CD4-positive, alpha-beta T cell treated with Interleukin-17A for 4 hours (primary cell): ENCODE measurements at places on chromosomes 6 and 20.
A peak's percentile ranks its signal among the peaks of the same experiment; 100 is the strongest.

- peak; percentile 35 for DNase-seq
Observed at GRCh38 chr20:63980317-63980805, 571 bp upstream of the PRPF6 start.

DNA sequence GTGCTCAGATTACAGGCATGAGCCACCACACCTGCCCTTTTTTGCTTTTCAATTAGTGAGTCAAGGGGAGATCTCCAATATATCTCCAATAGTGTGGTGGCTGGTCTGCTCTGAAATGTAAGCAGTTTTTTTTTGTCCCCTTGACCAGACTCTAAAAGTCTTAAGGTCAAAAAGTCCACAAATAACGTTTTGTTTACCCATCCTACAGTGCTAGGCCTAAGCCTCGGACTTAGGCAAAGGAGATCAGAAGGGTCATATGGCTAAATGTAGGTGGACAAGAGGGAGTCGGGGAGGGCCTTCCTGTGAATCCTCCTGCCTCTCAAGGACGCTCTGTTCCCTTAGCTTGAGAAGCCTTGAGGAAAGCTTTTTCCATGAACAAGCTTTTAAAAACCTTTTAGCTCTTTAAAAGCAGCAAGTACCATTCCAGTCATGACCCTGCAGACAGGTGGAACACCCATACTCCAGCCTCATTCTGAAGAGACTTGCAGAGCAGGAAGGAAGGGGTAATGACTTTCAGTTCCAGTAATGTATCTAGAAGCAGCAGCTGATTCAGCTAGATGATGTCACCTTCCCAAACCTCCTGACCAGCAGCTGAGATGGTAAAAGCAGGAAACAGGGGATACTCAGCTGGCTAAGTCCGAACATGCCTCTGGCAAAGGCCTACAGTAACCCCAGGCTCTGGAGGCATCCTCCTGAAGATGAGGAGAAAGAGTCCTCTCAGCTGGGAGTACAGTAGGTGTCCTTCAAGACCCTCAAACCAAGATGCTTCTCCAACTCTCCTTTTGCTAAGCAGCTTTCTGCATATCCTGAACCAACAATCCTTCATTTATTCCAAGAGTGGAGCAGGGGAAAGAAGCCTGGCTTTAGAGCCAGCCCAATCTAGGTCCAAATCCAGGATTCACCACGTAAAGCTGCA lies 23.6 kb downstream of the BCL2L1 start:
- no peak for DNase-seq

- DNase-seq: no peak
Observed at GRCh38 chr20:39107741-39108140, 145.6 kb downstream of the DHX35 start.

- DNase-seq: no peak
Observed at GRCh38 chr6:88490908-88491264, 324.7 kb upstream of the CNR1 start.

DNA sequence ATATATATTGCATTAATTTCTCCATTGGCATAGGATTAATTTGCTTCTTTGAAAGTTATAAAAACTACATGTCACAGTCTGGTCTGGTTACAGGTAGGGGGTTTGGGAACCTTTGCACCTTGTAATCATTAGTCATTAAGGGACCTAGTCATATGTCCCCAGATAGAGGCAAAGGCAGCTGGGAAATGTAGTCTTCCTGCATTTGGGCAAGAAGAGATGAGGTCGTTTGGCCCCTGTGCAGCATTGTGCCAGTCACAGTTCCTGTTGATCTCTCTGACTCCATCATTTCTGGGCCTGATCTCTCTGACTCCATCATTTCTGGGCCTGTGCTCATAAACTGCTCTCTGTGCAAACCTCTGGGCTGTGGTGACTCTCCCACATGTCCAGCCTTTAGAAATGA lies 73.2 kb downstream of the BCKDHB start:
- DNase-seq: no peak

DNA sequence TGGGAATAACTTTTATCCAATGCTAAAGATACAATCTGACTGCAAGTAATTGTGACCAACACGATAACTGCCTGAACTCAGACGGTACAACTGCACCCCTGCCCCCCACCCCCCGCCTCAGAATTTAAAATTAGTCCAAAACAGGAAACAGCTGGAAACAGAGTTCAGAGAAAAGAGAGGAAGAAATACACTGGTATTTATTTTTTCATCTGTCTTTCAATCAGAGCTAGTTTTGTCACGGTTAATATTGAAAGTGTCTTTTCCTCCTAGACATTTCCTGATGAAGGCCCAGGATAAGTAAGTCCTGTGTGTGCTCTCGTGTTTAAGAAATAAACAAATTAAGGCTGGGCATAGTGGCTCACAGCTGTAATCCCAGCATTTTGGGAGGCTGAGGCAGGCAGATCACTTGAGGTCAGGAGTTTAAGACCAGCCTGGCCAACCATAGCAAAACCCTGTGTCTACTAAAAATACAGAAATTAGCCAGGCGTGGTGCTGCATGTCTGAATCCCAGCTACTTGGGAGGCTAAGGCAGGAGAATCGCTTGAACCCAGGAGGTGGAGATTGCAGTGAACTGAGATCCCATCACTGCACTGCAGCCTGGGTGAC lies 21.5 kb downstream of the ACSS1 start:
- DNase-seq: no peak

DNA sequence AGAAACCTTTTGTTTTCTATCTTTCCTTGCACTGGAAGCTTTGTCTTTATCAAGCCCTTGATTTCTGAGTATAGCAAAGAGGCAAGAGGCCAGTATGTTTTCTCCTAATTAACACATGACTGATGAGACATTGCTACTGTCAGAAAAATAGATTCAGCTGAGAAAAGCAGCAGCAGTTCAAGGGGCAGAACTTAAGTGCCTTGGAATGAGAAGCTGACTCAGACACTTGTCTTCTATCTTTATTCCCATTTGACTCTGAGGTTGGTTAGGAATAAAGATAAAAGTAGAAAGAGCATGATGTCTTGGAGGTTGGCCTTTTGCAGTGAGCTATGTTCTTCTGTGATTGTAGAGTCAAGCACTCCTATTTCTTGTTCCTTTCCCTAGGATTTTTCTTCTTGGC lies 79.1 kb upstream of the MAN1A1 start:
- DNase-seq: no peak

GRCh38 chr6:5302220-5302946 lies 41.1 kb downstream of the FARS2 start:
- no peak for DNase-seq

DNA sequence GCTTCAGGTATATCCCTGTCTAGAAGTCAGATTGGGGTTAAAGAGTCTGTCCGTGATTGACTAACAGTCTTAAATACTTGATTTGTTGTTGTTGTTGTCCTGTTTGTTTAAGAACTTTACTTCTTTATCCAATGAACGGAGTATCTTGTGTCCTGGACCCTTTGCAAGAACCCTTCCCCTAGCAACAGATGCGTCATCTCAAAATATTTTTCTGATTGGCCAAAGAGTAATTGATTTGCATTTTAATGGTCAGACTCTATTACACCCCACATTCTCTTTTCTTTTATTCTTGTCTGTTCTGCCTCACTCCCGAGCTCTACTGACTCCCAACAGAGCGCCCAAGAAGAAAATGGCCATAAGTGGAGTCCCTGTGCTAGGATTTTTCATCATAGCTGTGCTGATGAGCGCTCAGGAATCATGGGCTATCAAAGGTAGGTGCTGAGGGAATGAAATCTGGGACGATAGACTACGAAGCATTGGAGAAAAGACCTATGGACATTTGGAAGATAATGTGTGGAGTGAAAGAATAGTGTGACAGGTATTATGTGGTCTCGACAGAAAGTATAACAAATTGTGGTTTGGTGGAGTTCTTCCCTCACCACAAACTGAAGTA lies at the start of gene HLA-DRA:
Gene HLA-DRA, plus strand, starts transcription at position 286 of the 613 bp plus-strand sequence. Its CDS starts 64 bp downstream, at position 350.
- peak; percentile 15 for DNase-seq

DNA sequence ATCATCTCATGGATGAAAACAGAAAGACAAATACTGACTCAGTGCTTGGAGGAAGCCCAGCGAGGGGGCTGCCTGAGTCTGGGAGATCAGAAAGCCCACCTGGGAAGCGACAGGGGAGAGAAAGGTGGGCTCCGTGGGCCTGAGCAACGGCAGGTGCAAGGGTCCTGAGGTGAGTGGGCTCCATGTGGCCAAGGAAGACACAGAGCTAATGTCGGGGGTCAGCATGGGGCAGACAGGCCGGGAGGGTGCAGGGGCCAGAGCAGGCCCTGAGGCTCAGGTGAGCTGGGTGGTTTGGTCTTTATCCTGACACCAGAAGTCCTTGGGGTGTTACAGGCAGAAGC lies 18.8 kb downstream of the APCDD1L start:
- DNase-seq: no peak

DNA sequence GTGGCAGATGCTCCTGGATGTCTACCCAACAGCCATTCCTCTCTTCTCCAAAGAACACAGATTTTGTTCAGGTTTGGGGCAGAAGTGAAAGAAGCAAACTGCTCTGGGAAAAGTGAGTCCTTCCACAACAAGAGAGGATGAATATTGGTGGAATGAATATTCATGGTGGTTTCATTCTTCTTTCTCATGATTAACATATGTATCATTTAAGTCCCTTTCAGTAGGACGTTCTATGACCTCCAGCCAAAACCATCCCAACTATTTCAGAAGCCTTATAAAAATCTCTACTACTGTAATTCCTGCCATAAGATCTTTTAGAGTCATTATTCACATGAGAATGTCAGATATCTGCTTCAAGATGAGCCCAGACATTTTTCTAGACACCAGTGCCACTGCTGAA lies 44.4 kb downstream of the MDN1 start:
- no peak for DNase-seq

DNA sequence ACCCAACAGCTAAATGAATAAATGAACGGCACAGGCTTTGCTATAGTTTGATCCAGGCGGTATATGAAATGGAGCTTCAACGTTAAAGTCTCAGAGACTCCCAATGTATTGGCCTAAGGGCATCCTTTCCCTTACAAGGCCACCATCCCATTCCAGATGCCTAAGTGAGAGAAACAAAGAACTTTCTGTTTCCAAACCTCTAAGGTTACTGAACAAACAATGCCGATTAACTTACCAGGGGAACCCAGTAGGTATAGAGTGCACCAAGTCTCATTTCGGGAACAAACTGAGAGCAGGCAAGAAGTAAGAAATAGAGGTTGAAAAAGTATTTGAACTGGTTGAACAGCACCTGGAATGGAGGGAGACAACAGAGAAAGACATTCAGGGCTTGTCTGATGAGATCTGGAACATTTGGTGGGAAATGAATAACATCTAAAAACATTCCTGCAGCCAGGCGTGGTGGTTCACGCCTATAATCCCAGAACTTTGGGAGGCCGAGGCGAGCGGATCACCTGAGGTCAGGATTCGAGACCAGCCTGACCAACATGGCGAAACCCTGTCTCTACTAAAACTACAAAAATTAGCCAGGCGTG lies 42.5 kb downstream of the ATP9A start:
- no peak for DNase-seq

DNA sequence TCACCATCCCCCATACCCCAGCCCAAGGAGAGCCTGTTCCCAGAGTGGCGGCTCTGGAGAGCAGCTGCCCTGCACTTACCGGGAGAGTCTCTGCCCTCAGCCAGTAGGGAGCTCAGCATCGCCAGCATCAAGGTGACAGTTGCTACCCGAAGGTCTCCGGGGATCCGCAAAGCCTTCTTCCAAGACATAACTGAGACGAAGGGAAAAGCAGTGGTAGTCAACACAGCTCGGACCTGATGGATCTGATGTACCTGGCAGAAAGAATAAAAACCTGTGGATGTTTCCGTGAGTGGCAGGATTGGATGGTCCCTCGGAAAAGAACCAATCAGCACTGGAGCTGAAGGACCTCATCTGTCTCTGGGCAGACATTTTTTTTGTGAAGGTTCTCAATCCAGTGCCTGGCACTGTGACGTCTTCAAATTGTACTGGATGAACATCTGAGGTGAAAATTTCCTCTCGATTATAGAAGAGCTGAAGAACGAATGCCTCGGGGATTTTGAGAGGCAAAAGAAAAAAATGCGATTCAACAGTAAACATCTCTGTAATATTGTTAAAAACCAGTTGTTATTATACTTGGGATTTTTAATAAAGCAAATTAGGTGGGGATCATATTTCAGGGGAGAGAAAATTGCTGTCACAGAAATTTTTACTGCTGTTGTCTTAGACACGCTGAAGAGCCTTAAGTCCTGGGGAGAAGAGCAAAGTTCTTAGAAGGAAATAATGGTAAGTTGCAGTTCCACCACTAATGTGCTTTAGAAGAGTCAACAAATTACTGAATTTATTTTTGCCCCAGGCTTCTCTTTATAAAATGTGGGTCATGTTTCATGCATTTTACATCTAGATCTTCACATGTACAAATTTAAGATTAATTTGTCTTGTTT lies at the start of gene HLA-DQB1:
Gene HLA-DQB1, minus strand, starts transcription at position 238 of the 881 bp plus-strand sequence. Its CDS starts 50 bp downstream, at position 188.
- peak; percentile 53 for DNase-seq

GRCh38 chr20:59435518-59435917 lies 135.1 kb downstream of the EDN3 start:
- DNase-seq: no peak

DNA sequence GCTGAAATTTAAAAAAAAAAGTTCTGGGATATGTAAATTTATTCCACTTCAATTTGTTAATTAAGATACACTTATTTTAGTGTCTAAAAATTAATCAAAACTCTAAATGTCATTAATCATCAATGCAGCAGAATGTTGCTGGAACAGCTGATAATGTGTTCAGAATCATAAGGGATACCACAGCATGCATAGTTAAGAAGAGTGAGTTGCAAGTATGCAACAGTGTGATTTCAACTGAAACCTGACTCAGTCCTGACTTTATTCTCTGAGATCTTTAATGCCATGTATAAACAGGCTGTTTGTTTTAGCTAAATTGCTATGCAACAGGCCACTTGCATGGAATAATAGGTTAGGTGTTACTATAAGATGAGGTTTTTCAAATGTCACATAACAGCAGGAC lies 1.4 kb downstream of the GRIK2 start:
- DNase-seq: no peak

GRCh38 chr6:100726666-100727065 lies 154.5 kb downstream of the ASCC3 start:
- DNase-seq: no peak

- DNase-seq: no peak
Observed at GRCh38 chr20:57210054-57210910, 56.2 kb downstream of the BMP7 start.
